Right cardiac atrium (tissue), 5 donors: ENCODE measurements at places on chromosomes 7 and 10. TPM values are rescaled to one million over a fixed set of nuclear protein-coding genes. Genes with fewer than 3 reads are reported as not detected.

The DGKI gene
- total RNA-seq: 14.9 TPM

GRCh38 chr7:155531681-155532080, 14.7 kb downstream of the CNPY1 start:
- no peak for DNase-seq

- DNase-seq: no peak
These were observed 37.3 kb downstream of the CDH23 start for GRCh38 chr10:71433768-71434744.

DNA sequence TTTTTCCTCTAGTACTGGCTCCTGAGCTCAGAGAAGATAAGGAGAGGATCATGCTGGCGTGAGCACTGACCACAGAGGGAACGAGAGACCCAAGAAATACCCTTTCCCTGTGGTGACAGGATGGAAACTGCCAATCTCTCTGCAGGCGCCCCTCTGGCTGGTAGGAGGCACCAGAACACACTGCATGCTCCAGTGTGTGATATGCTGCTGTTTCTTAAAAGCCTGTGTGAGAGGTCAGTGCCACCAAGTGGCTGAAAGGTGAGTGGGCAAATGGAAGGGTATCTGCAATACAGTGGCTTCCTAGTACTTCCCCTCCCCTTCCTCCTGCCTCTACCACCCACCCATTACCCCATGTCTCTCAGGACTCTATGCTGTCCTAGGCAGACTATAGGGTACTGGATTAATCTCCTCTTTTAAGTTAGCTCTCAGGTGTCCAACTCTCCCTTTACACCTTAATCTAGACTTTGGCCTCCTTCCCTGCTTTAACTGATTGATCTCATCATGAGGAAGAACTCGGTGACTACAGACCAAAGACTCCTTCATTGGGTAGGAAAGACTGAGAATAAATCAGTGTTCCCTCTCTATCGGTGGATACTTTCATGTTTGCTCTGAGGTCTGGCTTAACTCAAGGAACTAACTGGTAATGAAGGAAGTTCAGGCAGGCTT, 283.6 kb downstream of the ADRA2A start:
- no peak for DNase-seq

- no peak for DNase-seq
These were observed 38.4 kb downstream of the CARD11 start for GRCh38 chr7:3005257-3005656.

- no peak for DNase-seq
These were observed 4.0 kb downstream of the ZC3HAV1 start for GRCh38 chr7:139105484-139105883.
